ENCODE measurements at places on chromosomes 3 and 15.

DNA sequence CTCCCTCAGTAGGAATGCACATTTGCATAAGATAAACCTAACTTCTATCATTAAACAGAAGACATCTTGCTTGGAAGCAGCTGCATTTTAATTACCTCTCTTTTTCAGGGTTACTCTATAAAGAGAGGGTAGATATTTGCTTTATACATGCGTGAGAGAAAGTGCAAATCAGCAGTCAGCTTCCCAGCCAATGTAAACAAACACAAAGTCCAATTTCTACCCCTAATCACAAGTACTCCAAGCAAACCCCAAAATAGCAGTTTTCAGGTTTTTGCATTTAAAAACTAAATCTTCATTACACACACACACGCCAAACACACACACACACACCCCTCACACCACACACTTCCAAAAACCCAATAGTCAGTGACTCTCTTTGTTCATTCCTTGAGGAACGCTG lies 303.9 kb upstream of the ALCAM start:
- DNase-seq = no peak

DNA sequence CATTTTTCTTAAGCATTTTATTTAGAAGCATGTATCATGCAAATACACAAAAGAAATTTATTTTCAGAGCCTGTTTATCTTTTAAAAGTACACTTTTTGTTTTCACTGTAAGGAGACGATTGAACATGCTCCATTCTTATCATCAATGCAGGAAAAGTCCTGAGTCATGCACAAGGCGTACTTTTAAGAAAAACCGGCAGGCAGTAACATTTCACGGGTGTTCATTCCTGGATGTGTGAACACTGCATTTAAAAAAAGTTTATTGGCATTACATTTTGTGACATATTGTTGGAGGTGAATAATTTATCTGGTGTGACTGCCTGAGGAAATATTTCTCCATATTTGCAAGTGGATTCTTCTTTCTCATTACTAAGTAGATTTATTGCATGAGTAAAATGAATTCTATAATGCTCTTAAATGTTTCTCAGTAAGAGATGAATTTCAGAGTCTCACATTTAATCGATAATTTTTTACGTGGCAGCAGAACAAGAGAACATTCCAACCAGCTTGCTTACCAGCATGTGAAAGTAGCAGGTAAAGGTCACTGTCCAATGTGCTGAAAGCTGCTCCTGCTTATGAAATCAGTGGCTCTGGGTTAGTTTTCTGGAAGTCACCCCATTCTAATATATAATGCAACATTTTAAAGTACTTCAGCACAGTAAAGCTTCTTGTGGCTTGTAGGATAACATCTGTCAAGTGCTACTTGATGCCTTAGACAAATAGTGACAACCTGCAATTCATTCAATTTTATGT lies 87.0 kb downstream of the SV2B start:
- no peak for DNase-seq

GRCh38 chr3:85706130-85706529 lies 747.3 kb downstream of the CADM2 start:
- DNase-seq = no peak

DNA sequence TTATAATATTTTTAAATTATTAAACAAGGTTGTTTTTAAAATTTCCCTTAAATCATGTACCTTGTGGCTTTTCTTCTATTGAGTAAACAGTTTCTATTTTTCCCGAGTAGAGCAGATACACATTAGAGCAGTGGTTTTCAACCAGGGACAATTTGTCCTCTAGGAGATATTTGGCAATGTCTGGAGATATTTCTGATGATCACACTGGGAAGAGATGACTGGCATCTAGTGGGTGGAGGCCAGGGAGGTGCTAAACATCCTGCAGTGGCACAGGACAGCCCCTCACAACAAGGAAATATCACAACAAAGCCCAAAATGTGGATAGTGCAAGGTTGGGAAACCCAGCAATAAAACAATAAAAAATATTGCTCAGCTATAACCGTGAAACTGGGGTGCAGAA lies 113.0 kb upstream of the PTPRG start:
- DNase-seq = no peak

DNA sequence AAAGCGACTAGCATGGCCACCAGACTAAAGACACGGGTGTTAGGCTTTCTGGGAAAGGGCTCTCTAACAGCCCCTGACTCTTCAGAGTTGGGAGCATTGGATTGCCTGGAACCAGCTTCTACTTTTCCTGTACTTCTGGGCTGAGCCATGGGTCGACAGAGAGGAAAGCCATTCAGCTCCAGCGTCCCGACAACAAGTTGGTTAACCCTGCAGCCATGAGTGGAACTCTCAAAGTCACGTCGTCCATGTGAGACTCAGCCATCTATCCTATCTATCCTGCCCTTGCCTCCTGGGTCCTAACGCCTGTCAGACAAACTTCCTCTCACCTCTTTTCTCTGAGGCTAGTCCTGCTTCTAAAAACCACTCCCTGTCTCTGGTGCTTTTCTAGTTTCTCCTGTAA lies 32.6 kb upstream of the TBC1D5 start:
- DNase-seq = no peak

DNA sequence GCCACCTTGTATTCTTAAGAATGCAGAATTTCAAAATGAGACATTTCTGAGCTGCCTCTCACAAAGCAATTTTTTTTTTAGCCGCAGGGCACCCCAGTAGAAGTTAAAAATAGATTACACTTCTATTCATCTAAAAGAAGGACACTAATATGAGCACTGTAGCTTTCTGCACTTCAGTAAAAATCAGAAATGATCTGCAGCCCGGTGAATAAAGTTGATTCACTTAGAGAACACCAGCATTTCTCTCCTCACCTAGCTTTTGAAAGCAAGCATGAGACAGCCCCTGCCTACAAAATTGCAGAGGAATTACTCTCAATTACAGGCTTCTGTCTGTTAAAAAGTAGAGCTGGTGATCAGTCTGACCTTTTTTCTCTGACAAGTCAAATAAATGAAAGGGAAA lies 1062.4 kb downstream of the FHIT start:
- no peak for DNase-seq

DNA sequence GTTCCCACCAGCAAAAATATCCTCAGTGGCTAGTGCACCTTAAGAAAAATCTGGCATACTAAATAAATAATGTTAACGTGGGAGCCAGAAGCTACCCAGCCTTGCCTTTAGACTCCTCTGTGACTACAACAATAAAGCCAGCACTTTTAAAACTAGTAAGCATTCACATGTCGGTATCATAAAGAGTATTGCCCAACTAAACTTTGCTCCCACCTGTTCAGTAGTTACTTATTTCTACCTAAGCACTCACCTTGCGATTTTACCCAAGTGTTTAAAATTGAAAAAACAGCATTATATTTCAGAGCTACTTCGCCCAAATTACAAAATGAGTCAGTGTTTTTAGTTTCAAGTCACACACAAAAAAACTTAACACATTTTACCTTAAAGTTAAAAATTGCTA lies 12.8 kb downstream of the ALDH1L1 start:
- no peak for DNase-seq

DNA sequence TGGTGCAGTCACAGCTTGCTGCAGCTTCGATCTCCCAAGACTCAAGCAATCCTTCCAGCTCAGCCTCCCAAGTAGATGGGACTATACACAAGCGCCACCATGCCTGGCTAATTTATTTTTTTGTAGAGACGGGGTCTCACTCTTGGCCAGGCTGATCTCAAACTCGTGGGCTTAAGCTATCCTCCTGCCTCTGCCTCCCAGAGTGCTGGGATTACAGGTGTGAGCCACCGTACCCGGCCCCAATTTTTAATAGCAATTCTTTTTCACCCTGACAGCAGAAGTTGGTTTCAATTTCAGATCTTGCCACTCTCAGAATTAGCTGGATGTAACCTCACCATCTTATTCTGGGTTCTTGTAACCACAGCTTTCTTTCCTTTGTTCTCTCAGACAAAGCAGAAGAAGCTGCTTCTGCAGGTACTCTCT lies 64.8 kb downstream of the TRIM71 start:
- no peak for DNase-seq

DNA sequence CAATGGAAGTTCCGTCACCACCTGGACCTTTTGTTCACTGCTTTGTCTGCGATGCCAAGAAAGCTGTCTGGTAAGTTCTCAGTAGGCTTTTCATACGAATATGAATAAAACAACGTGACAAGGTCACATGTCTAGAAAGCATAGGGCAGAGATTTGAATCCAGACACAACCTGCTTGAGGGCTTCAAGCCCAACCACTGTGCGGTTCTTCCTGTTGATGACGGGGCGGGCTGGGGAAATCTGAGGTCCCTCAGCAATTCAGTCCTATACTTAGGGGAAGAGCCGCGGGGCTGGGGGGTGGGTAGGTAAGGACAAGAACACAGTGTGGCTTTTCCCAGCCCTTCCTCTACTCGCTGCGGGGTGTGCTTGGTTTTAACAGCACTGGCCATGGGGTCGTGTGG lies 32.4 kb upstream of the SMAD3 start:
- no peak for DNase-seq

DNA sequence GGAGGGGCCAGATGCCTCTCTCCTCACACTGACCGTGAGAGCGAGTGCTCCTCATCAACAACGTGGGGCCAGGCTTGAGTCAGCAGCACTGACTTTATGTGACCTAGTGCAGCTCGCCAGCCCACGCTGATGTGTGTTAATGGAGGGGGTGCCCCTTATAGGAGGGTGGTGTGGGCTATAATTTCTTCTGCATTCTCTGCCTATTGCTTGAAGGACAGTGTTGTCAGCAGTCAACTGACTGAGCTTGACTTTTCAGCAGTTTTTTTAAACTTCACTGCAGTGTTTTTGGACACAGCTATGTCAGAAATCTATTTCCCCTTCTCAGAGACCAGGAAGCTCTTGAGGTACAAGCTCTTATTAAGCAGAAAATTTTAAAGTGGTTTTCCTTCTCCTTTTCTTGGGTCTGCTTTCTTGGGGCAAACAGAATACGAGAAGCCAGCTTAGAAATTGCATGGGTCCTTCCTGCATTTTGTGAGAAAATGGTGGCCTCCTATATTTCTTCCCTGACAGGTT lies 304.8 kb upstream of the CTDSPL start:
- no peak for DNase-seq

DNA sequence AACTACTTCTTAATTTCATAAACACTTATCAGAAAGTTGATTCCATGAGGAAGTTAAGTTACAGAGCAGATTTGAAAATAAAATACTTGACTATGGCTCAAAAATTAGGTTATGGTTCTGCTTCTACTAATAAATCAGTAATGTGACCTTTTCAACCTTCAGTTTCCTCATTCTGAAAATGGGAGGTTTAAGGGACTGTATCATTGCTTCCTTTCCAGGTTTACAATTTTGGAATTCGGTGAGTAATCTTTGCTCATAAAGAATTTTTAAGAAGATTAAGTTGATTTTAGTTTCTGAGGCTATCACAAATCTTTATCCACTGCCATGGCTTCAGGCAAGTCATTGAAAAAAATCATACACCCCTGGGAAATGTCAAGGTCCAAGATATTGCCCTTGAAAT lies 1061.2 kb downstream of the DIPK2A start:
- no peak for DNase-seq

DNA sequence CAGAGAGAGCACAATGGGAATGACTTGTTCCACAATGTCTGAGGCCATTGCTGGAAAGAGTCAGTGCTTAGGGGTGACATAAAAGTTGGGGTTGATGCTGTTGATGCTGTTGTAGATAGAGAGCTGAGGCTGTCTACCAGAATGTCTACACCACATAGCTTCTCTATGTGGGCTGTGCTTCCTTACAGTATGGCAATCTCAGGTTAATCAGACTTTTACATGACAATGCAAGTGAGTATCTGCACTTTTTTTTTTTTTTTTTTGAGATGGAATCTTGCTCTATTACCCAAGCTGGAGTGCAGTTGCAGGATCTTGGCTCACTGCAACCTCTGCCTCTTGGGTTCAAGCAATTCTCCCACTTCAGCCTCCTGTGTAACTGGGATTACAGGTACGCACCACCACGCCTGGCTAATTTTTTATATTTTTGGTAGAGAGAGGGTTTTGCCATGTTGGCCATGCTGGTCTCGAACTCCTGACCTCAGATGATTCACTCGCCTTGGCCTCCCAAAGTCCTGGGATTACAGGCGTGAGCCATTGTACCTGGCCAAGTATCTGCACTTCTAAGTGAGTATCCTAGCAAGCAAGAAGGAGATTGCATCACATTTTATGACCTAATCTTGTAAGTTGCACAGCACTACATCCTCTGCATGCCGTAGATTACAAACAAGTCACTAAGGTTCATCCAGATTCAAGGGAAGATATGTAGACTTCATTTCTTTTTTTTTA lies 28.7 kb downstream of the DLEC1 start:
- no peak for DNase-seq

- DNase-seq = no peak
Measured at GRCh38 chr3:160291909-160292299, 66.7 kb downstream of the C3orf80 start.

DNA sequence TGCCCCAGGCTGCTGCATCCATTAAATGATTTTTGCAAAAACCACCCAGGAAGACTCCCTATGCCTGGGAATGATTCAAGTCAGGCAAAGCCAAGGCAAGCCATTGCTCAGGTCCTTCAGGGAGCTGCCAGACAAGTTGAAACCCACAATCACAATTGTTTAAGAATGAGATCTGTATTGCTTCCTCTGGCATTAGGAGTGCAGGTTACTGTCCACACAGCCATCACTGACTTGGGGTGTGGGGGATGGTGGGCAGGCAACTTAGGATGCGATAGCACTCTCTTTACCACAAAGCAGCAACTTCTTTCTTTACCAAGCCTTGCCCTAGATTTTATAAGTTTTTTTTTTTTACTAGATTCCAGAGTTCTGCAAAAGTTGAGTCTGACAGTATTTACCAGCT lies 15.0 kb upstream of the IL20RB start:
- DNase-seq = no peak
